ENCODE measurements at places on chromosomes 1 and 21.

DNA sequence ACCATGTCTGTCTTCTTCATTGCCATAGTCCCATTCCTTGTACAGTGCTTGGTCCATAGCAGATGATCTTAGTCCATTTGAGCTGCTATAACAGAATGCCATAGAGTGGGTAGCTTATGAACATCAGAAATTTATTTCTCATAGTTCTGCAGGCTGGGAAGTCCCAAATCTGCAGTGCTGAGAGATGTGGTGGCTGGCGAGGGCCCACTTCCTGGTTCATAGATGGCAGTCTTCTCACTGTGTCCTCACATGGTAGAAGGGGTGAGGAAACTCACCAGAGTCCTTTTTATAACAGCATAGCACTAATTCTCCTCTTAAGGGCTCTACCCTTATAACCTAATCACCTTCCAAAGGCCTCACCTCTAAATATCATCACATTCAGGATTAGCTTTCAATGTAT lies 23.1 kb upstream of the RAP1A start:
- DNase-seq, result peak; percentile 71

GRCh38 chr1:39981945-39982344 lies 27.0 kb downstream of the MFSD2A start:
- DNase-seq, result no peak

GRCh38 chr21:33789697-33790096 lies 125.9 kb downstream of the ATP5PO start:
- no peak for DNase-seq

- DNase-seq, result no peak
These were observed 263.9 kb downstream of the DNM3 start for GRCh38 chr1:172105230-172105629.

GRCh38 chr1:202165942-202166843 lies 5.8 kb upstream of the PTPN7 start:
- no peak for DNase-seq

- no peak for DNase-seq
These were observed 425.5 kb downstream of the KCTD3 start for GRCh38 chr1:215992620-215993019.

DNA sequence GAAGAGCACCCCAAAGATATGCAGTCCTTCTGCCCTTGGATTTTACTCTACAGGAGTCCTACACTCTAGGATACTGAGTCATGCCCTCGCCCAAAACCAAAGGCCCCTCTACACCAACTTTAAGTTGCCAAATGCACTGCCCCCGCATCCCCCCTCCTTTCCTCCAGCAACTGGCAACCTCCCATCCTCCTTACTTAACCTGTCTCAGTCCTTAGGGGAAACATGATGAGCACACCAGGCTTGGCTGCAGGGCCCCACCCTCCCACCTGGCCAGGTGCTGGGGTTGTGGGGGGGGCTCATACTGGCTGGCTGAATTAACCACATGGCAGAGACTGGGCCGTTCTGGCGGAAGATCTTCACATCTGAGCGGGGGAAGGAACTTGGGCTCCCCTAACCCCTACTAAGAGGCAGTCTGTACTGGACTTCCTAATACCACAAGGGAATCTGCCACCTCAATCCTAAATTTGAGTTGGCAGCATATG lies 1.2 kb downstream of the HDGF start:
- no peak for DNase-seq

GRCh38 chr1:234980645-234981396 lies 147.8 kb downstream of the TOMM20 start:
- DNase-seq, result peak; percentile 63

- DNase-seq, result no peak
These were observed 639.3 kb downstream of the SMYD3 start for GRCh38 chr1:245867738-245868137.

DNA sequence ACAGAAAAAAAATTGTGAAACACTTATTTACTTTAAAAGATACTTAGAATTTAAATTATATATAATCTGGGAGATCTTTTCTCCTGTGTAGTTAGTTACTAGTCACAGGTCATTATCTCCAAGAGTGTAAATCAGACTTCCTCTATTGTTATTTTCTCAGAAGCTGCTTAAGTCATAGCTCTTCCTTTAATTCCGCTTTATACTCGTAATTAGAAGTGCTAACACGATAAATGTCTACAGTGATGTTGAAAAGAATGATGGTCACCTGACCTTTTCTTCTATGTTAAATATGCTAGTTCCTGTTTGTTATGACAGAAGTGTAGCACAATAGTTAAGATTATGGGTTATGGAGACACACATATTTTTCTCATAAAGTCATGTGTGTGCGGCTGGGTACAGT lies 123.6 kb downstream of the TGFB2 start:
- DNase-seq, result no peak

DNA sequence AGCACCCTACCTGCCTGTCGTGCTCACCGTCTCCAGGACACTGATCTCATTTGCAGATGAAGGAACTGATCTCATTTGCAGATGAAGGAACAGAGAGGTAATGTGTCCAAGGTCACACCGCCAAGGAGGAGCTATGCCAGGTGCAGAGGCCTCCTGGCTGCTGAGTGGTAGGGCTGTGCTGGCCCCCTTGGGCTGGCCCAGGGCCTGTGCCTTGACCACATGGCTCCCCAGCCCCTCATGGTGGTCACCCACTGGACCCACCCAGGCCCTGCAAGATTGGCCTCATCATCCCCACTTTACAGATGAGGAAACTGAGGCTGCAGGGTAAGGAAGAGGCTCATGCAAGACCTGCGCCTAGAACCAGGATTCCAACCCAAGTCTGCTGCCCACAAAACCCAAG lies 628.3 kb downstream of the MATN1 start:
- DNase-seq, result no peak
